ENCODE measurements at places on chromosomes 11 and 22. TPM values are rescaled to one million over a fixed set of nuclear protein-coding genes. Genes with fewer than 3 reads are reported as not detected.

The FOLR1 gene
- 1.5 TPM for total RNA-seq

The MIOX gene
- not detected for total RNA-seq

- no peak for DNase-seq
Observed at GRCh38 chr11:111601636-111601978, 642 bp upstream of the SIK2 start.

GRCh38 chr22:48327721-48328120 lies 1500.0 kb downstream of the BRD1 start:
- DNase-seq, result no peak

DNA sequence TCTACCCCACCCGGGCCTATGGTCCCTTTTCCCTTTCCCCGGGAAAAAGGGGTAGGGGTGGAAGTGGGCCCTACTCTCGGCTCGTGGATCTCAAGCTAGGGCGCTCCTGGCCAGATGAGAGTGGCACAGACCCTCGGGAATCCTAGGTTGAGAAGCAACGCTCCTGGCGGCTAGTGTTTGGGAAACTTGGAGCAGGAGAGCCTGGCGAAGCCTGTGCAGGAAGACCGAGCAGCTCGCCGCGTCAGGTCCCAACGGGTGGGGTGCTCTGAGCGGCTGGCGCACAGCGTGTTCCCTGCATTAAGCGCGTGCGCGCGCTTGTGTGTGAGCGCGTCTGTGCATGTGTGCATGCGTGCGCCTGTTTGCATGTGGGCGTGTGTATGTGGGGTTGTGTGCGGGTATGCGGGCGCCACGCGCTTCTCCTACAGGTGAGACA lies 7.1 kb upstream of the FLI1 start:
- no peak for DNase-seq

DNA sequence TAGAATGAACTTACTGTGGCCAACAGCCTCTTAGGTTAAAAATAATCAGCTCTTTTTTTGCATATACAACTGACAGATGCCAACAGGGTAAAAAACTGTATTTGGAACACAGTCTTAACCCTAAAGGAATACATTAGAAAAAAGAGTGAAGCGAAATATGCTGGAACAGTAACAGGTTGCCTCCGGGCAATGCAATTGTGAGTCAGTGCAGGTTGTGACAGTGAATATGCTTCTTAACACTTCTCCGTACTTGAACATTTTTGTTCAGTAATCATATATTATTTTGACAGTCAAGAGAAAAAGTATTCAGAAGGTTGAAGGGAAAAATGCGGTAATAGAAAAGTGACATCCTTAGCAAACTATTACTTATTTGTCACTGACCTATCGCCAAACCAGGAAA lies 98.5 kb downstream of the DBX1 start:
- no peak for DNase-seq

The MAPK12 gene
- total RNA-seq, result 56.0 TPM

DNA sequence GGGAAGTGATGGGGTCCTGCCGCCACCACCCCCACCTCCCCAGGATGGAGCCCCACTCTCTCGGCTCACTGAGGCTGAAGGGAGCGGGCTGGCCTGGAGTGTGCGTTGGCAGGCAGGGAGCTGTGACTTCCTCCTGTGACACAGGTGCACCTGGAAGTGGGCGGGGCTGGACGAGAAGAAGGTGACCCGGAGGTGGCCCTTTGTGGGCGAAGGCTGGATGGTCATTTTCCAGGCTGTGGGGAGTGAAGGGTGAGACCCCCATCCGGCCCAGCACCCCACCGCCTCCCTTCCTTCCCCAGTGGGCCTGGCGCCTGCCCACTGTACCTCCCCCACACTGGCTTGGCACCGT lies 15.3 kb downstream of the IL17REL start:
- no peak for DNase-seq

The DPP3 gene
- 88.8 TPM for total RNA-seq

The HTR3A gene
- 0.29 TPM for total RNA-seq

DNA sequence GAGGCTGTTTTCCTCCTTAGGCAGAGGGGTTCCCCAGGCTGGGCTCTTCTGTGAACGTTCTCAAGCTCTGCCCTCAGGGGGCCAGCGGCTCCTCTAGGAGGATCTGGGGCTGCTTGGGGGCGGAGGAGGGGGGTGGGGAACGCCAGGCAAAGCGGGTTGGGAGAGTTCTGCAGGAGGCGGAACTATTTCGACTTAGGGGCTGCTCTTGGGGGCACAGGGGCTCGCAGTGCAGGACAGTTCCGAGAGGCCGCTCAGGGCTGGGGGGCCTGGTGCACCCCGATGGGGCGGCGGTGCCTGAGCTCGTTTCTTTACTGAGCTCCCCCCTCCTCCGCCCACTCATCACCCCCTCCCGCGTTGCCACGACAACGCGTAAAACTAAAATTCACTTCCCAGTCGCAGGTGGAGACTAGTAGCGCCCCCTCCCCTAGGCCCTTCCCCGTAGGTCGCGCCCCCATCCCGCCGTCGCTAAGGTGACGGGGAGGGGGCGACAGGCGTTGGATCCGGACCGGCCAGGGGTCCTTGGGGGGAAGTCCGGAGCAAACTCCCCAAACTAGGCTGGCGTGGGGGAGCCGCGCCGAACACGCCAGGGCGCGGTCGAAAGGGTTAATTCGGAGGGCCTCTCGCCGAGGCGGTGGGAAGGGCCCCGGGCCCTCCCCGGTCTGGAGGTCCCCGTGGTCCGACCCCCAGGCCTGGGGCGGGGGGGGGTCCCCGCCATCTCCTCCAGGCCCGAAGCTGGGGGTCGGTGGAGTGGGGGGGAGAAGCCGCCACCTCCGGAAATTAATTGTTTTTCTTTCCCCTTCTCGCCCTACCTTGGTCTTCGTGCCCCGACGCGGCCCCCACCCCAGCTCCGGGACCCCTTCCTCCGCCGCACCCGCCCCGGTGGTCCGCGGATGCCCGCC lies 857 bp downstream of the SHANK3 start:
- DNase-seq, result no peak

The FOLH1 gene
- not detected for total RNA-seq

The OR52I2 gene
- total RNA-seq, result not detected

DNA sequence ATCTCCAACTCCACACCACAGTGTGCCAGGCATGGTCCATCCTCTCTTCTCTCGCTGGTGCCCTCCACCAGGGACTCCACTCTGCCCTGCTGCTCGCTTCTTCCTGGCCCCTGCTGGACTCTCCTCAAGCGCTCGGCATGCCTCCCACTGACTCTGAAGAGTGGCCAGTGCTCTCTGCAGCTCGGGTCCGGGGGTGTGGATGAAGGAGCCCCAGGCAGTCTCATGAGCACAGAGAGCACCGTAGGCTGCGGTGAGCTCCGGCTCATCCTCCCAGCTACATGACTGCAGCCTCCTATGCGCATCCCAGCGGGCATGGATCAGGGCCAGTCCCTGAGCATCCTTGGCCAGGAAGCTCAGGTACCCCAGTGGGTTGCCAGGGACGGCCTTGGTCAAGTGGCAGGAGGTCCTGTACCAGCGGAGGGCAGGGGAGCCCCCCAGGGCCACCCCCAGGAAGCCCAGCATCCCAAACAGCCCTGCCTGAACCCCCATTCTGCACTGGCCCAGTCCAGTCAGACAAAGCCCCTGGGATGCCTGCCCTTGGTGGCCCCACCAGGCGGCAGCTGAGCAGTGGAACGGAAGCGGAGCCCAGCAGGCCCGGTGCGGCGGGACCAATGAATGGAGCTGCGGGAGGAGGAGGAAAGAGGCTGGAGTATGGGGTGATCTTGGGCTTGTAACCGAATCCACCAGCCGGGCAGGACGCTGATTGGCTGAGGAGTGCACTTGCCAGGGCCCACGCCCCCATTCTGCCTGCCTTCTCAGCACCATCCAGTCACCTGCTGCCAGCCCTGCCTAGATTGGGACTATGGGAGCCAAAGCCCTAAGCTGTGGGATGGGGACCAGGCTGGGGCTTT lies at the start of gene PLA2G3:
Gene PLA2G3, minus strand, starts transcription at position 643 of the 851 bp plus-strand sequence. Its CDS starts 154 bp downstream, at position 489.
- no peak for DNase-seq

GRCh38 chr11:105109855-105110687 lies 29.5 kb downstream of the CARD18 start:
- DNase-seq, result peak; percentile 15

The KRTAP5-10 gene
- not detected for total RNA-seq

The P2RY2 gene
- total RNA-seq, result 1.1 TPM

The APLNR gene
- not detected for total RNA-seq

DNA sequence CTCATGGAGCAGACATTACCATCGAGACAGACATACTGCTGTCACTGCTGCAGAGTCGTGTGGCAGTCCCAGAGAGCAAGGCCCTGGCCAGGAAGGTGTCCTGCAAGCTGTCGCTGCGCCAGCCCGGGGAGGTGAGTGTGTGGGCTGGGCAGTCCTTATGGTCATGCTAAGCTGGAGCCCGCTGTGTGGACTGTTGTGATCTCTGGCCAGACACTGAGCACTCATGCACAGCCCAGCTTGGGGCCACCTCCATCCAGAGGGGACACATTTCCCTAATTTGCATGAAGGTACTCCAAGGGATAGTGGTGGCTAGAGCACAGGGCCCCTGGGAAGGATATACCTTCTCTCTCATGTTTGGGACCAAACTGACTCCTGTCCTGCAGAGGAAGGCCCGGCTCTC lies 9.6 kb downstream of the ANKK1 start:
- no peak for DNase-seq

- no peak for DNase-seq
Observed at GRCh38 chr22:23984430-23984829, 4.5 kb downstream of the GSTT2 start.

GRCh38 chr22:19285831-19286230 lies 5.7 kb downstream of the CLTCL1 start:
- DNase-seq, result no peak

DNA sequence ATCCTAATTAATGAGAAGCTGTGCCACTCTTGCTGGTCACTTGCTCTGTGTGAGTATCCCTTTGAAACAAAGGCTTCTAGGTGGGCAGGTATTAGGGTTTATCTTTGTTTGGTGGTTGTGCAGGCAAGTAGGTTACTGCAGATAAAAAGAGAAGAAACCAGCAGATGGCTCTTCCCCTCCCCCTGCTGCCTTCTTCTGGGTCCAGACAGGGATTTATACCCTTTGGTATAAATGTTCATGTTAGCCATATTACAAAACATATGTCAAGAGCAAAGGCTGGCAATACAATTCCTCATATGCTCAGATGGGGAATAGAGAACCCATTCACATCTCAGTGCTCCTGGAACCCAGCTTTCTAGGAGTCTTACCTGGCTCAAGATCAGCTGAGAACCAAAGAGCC lies 109.9 kb downstream of the NAV2 start:
- no peak for DNase-seq

The SYT13 gene
- 6.4 TPM for total RNA-seq

GRCh38 chr22:47549741-47550340 lies 787.4 kb downstream of the TBC1D22A start:
- no peak for DNase-seq

- no peak for DNase-seq
Observed at GRCh38 chr11:88315015-88315414, 22.5 kb downstream of the CTSC start.

DNA sequence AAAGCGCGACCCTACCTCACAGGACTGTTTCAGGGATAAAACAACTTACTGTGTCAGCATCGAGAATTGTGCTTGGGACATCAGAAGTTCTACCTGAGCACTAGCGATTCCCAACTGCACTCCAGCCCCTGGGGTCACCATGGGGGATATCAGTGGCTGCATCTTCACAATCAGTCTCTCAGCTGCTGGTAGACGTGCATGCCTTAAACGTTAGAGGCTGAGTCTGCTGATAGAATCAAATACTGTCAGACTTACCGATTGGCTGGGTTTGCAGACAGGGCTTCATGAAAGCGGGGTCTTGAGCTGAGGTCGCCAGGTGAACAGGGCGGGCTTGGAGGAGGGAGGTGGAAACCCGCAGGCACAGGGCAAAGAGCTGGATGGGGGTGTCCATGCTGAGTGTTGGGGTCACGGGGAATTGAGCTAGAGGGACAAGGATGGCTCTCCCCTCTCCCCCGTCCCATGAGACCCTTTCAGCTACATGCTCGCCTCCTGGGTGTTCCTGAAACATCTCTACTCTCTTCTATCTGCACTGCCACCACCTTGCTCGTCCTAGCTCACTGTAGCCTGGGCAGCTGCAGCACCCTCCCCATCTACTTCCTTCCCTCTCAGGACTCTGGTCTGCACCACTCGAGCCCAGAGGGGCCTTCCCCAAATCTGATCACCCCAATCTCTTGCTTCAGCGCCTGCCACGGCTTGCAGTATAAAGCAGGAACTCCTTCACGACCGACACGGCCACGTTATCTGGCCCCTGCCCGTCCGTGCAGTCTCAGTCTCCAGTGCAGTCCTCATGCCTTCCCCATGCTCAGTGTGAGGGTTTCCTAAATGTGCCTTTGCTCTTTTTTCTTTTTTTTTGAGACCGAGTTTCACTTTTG lies 43.5 kb downstream of the ST14 start:
- DNase-seq, result no peak

The UPB1 gene
- total RNA-seq, result not detected

- peak; percentile 99 for DNase-seq
Observed at GRCh38 chr22:31646186-31647019, 15.6 kb downstream of the PISD start.

The SCO2 gene
- not detected for total RNA-seq

GRCh38 chr11:133271206-133271605 lies 261.1 kb downstream of the OPCML start:
- DNase-seq, result no peak

DNA sequence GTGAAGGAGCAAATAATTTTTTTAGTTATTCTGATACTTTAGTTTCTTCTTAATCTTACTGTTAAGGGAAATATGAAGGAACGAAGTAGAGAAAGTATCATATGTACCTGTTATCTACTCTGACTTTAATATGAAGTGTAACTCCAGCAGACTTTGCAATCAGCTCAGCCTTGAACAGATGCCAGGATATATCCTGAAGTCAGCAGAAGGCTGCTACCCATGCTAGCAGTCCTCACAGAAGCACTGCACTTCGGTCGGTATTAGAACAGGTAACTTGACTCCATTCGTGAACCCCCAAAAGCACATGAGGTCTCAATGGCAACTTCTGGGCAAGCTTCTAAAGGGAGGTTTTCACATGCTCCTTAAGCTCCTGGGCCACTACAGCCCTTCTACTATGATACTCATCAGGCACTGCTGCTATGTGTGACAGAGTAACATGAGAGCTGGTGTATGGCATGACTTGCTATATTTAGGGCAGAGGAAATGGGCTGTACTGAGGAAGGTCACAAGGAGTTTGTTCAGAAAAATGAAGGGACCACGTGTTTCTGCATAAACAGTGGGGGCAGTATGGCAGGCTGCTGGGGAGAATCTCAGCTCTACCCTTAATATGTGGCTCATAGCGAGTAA lies 344.1 kb downstream of the SOX6 start:
- DNase-seq, result no peak

DNA sequence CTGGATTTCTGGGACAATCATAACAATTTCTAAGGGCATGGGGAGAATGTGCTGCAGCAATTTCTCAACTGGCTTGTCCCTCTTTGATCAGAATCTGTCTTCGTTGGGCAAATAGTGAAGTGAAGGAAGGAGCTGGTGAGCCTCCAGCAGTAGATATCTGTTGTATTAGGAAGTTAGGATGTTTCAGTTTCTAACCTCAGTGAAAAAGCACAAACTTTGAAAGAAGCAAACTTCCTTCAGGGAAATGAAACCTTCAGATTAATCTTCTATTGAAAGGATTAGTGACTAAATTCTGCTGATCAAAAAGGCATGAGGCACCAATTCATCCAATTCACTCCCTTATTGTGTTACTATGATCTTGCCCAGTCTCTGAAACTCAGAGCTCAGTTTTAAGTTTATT lies 24.3 kb downstream of the LMO2 start:
- DNase-seq, result no peak

GRCh38 chr11:111934306-111934705 lies 2.8 kb upstream of the DIXDC1 start:
- DNase-seq, result no peak

The OR52H1 gene
- not detected for total RNA-seq

The PRODH gene
- total RNA-seq, result 2.1 TPM

The CD3D gene
- not detected for total RNA-seq

The ABCG4 gene
- total RNA-seq, result not detected

All from epithelial cell of proximal tubule (primary cell).